Hematopoietic multipotent progenitor cell (in vitro differentiated cells): ENCODE measurements at places on chromosomes 7 and 10. TPM values are rescaled to one million over a fixed set of nuclear protein-coding genes. Genes with fewer than 3 reads are reported as not detected.

GRCh38 chr10:69055241-69055640 lies 32.7 kb upstream of the SRGN start:
- no peak for DNase-seq

DNA sequence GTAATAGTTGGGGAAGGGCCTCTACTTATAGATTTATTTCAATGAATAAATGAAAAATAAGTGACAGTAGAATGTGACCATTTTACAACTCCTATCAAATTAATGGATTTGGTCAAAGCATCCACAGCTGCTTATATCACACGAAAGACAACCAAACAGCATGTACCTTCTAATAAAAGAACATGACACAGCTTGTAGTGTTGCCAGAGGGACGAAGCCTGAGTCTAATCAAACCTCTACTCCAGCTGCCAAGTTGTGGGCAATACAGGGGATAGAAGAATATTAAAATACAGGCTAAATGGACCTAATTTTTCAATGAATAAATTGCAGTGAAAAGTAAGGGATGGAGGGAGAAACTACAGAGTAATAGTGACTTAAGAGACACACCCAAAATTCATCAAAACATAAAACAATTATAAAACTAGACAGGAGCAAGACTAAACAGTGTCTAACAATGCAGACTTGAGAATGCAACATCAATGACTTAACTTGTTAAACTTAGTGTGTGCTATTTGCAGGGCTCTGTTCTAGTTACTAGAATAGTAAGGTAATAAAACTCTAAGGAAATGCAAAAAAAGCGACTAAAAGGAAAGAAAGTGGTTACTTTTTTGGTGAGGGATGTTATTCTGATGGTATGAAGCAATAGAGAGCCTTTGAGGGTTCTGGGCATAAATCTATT lies 853.8 kb downstream of the GRM8 start:
- DNase-seq: no peak

- no peak for DNase-seq
Measured at GRCh38 chr7:99579956-99580777, 17.9 kb upstream of the TMEM225B start.

- no peak for DNase-seq
Measured at GRCh38 chr10:88707429-88708155, 1.5 kb downstream of the LIPK start.

GRCh38 chr10:78703593-78703992 lies 365.2 kb upstream of the ZMIZ1 start:
- no peak for DNase-seq

- DNase-seq: no peak
Measured at GRCh38 chr7:44183386-44183785, 5.9 kb downstream of the GCK start.

DNA sequence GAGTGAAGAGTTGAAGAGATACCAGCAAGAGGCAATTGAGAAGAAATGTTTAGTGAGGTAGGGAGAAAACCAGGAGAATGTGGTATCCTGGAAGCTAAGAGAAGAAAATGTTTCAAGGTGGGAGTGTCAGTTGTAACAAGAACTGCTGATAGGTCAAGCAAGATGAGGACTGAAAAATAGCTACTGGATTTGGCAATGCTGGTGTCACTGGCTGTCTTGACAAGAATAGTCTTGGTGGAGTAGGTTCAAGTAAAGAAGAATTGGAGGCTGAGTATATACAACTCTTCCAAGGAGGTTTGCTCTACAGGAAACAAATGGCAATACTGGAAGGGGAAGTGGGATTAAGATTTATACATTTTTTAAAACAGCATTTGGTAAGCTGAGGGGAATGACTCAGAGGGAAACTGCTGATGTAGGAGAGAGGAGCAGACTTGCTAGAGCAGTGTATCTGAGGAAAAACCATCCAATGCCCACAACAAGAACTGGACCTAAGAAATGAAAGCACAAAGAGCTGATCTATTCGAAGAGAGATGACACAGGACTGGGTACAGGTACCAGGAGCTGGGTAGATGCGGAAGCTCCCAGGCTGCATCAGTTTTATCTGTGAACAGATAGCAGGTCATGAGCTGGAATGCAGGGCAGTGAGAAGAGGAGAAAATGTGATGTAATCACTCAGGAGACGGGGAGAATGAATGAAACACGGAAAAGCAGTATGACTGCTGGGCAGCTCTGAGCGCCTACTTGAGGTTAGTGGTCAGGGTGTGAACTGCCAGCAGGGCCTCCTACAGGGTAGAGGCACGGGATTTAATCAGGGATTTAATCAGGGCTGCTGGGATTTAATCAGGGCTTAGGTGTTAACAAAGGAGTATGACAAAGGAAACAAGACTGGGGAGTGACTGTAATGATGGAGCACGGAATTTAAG lies 34.5 kb downstream of the FAM25A start:
- DNase-seq: peak; percentile 41

- no peak for DNase-seq
Measured at GRCh38 chr7:151868396-151869108, 8.4 kb downstream of the PRKAG2 start.

DNA sequence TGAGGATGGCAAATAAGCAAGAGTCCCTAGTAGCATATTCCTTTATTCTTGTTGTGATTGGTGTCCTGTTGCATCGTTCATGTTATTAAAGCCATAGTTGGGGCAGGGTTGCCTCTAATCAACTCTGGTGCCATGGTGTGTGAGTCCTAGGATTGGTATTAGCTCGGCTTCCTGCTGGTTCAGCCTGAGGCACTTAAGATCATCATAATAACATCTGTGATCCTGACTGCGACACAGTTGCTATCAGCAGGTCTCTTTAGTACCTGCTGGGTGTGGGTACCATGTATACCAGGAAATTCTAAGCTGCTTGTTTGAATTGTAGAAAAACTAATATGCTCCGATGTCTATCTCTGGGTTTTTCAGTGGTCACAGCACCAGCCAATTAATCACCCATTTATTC lies 1.6 kb downstream of the WEE2 start:
- DNase-seq: no peak

- peak; percentile 56 for DNase-seq
Measured at GRCh38 chr7:100476903-100477870, 1.8 kb downstream of the TSC22D4 start.

DNA sequence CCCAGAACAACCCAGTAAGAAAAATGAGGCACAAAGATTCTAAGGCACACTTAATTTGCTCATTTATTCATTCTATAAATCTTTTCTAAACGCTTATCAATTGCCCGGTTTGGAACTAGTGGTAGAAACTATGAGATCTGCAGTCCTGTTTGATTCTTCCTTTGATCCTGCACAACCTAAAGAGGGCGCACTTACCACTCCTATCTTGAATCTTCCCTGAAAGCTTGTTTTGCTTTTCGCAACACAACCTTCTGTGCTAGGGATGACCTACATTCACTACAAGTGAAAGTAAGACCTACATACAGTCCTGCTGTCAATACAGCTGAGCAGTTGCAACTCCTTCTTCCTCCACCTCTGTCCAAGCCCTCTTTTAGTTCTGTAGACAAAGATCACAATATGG lies 12.6 kb upstream of the ARL4A start:
- peak; percentile 26 for DNase-seq

DNA sequence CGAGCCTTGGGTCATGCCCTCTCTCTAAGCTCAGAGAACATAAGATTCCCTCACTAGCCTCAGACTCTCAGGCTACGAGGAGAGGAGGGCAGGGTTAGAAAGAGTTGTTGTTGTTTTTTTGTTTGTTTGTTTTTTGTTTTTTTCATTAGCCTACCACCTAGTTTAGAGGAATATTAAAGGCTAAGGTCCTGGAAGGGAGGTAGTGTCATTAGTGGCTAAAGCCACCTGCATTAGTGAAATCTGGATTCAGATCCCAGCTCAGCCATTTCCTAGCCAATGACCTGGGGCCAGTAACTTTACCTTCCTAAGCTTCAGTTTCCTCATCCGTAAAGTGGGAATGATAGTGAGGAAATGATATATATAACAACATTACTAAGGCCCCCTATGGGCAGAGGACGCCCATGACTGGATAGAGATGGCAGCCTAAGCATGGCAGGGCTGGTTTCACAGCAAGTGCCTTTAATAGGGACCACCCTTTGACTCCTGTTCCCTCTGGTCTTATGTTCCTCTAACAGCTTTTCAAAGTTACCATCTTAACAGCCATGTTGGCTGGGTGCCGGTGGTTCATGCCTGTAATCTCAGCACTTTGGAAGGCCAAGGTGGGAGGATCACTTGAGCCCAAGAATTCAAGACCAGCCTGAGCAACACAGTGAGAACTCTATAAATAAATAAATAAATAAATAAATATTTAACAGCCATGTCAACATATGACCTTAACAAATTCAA lies 5.1 kb downstream of the DDIT4 start:
- no peak for DNase-seq

DNA sequence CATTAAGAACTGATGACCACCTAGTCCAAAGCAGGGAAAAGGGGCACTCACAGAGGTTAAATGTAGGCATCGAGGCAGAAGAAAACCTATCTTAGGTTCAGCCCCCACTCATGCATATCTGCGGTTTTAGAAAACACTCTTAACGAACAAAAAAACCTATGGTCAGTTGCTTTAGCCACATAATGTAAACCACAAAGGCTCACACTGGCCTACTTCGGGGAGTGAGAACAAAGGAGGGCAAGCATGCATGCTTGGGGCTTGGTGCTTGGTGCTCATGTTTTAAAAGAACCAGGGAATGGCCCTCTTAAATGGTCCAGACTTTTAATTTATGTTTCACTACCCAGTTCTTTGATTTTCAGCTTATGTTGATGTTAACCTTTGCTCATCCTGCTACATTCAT lies 14.2 kb downstream of the INSYN2A start:
- no peak for DNase-seq

DNA sequence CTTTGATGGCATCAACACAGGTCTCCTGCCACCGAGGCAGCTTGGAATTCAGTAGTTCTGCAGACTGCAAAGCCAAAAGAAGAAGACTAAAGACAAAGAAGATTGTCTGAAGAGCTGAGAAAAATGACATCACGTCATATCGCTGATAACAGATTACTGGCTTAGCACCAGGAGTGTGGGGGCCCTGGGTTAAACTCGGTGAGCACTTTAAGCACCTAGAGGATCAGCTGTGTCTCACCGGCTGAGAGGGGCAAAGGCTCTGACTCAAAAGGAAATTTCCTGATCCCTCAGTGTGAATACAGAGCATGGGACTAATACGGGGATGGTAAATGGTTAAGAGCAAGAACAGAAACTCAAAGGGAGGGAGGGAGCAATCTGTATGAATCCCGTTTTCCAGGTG lies 30.7 kb downstream of the BRI3 start:
- DNase-seq: no peak

- no peak for DNase-seq
Measured at GRCh38 chr10:61039868-61040267, 95.9 kb upstream of the RHOBTB1 start.

- DNase-seq: no peak
Measured at GRCh38 chr7:122770686-122771335, 68.1 kb upstream of the RNF148 start.

DNA sequence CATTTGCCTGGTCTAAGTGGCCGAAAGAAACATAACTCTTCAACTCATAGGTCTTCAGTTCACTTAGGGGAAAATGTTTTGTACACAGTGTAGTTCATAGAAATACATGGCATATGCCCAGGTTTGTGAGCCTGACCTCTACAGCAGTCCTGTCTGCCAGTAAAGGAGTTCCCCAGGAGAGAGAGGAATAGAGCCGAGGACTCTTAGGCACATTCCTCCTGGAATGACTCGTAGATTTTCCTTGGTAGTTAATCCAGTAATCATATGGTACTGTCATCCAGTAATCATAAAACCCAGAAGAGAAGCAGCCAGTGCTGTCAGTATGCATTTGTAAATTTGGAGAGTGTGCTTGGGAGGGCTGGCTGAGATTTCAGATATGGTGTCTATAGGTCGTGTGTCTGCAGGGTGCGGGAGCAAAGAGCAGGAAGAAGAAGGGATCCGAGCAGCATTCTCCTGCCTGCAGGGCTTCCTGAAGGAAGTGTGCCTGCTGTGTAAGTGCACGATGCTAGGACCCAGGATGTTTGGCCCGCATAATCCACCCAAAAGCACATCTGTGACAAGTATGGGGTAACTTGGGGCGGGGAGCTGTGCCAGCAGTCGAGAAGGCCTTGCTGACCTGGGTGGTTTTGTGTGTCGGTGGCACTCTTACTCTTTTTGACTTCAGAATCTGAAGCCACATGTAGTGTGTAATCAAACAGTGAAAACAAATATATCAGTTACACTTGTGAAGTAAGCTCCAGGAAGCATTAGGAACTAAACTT lies 13.9 kb downstream of the EIF4H start:
- DNase-seq: no peak

- DNase-seq: no peak
Measured at GRCh38 chr10:119225083-119225658, 17.8 kb downstream of the GRK5 start.

DNA sequence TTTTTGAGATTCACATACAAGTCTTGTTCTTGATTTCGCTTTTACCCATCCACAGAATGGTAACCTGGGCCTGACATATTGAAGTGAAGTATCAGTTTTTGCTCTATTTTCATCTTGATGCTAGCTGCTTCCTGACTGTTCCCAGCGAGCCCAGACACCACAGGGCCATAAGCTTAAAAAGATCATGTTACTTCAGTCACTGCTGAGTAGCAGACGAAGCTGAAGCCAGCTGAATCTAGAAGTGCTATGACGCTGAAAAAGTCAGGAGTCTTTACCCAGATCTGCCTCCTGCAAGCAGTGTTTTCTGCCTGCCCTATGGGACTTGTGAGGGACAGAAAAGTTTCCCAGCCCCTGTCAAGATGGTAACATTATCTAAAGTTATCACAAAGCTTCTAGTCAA lies 2.7 kb upstream of the PRXL2A start:
- DNase-seq: no peak

GRCh38 chr10:124162774-124163354 lies 69.5 kb upstream of the CHST15 start:
- no peak for DNase-seq

DNA sequence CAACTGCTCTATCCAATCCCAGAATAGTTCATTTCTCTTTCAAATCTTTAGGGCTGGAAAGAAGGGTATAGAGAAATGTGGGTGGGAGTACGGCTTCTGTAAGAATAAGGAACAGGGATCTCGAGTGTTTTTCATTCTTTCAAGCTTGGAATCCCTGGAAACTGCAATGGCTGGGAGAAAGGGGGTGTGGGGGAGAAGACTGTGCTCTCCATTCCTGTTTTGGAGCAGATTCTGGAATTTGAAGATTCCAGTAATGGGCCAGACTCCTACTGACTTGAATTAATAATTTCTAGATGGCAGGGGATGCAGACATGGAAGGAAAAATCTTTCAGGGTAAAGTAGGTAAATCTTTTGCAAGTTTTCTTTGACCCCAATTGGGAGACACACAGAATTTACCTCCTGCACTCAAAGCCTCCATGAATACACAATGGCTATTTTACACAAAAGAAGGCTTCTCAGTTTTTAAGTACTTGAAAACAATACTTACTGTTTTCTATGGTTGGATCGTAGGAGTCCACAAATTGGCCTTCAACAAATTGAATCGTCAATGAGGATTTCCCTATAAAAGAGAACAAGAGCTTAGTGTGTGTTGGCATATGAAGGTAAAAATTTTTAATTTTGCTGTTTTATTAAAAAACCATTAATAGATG lies 29.1 kb downstream of the RHEB start:
- DNase-seq: no peak

CEP55 gene
- total RNA-seq: 0.81 TPM

ZNF804B gene
- total RNA-seq: 0.27 TPM

CYP3A4 gene
- not detected for total RNA-seq

ATG9B gene
- 2.7 TPM for total RNA-seq

SFRP5 gene
- total RNA-seq: 1.9 TPM

RNF148 gene
- not detected for total RNA-seq

CAMK1D gene
- 25.6 TPM for total RNA-seq

NODAL gene
- not detected for total RNA-seq

FMC1 gene
- 26.7 TPM for total RNA-seq

STEAP4 gene
- under 0.01 TPM for total RNA-seq

DDX50 gene
- total RNA-seq: 22.6 TPM

ACTR3C gene
- total RNA-seq: 26.4 TPM

CALML3 gene
- total RNA-seq: not detected
